ENCODE measurements at places on chromosomes 3 and 15.
A peak's percentile ranks its signal among the peaks of the same experiment; 100 is the strongest.

DNA sequence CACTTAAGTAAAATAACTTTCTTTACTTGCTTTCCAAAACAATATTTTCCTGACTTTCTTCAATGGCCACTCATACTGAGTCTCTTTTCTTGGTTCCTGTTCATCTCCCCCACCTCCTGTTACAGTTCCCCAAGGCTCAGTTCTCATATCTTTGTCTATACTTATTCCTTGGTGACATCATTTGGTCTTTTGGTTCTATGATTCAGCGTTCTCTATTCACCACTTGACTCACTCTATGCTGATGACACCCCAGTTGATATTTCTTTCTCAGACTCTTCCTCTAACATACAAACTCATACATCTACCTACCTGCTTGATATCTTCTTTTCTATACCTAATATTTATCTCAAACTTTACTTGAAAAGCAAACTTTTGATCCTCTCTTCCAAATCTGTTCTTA lies 85.0 kb upstream of the P3H2 start:
- DNase-seq, result no peak

DNA sequence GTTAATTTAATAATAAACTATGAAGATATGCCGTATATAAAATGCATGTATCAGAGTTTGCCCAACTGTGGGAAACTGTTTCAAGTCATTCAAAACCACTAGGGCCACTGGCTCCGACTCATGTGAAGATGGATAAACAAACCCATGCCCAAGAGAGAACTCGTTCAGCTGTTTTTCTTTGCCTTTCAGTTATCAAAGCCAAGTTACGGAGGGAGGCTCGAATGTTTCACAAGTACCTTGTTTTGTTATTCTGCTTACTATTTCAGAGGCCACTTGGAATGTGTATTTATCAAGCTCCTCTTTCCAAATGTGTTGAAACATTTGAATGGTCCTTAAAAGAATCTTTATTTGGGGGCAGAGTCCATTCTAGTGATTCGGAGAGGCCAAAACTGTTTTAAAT lies 82.1 kb downstream of the DUT start:
- no peak for DNase-seq

DNA sequence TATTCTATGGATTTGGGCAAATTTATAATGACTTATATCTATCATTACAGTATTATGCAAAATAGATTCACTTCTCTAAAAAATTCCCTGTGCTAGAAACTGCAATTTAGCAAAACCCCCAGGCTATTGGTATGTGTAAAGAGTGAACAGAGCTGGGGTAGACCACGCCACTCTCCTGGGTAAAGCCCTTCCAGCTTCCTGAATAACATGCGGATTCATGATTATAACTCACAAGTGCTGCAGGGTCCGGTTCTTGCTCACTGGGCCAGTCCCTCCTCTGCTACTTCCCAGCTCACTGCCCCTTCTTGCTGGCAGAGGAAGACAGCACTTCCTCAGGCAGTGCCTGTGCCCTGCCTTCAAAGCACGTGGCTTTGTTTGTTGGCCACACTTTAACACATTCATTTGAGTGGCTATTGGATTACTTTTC lies 4.1 kb downstream of the CD80 start:
- peak; percentile 60 for DNase-seq

DNA sequence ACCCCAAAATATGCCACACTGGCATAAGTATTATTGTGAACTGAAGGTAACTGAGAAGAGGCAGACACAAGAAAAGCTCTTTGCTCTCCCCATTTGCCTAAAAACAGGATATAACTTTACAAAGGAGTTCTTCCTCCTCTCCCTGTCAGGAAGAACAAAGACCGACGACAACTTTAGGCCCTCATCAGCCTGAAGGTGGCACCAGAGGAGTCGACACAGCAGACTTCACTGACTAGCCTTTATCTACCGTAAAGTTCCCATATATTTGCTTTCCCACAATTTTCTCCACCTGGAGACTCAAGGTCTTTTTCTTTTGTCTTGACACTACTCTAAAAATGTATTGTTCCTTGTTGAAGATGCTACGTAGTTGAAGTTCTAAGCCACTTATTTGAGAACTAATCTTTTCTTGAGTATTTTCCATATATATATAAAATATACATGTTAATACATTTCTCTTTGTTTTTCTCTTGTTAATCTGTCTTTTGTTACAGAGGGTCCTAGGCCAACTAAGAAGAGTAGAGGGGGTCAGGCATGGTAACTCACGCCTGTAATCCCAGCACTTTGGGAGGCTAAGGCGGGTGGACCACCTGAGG lies 16.2 kb upstream of the XIRP1 start:
- DNase-seq, result peak; percentile 49

- no peak for DNase-seq
These were observed 2.0 kb upstream of the GP9 start for GRCh38 chr3:129058441-129059200.

GRCh38 chr3:69250014-69250413 lies 127.6 kb upstream of the LMOD3 start:
- peak; percentile 27 for DNase-seq

GRCh38 chr3:134132961-134133360 lies 103.2 kb upstream of the SLCO2A1 start:
- no peak for DNase-seq

DNA sequence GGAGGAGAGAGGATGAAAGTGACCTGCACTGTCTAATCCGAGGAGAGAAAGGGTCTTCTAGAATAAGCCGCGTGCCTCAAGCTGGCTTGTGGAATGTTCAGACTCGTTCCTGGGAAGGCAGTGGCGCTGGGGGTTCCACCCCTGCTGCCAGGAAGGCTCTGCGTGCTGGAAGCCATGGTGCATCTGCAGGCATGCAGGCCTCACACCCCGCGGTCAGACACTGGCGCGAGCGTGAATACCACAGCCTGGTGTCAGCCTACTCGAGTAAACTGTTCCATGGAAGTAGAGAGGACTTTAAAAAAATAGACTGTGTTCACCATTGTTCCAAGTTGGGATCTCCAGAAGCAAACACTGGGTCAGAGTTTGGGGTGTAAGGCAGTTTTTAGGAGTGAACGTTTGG lies 25.9 kb upstream of the GABRG3 start:
- no peak for DNase-seq

- no peak for DNase-seq
These were observed 220.6 kb upstream of the SGO1 start for GRCh38 chr3:20406611-20407011.

GRCh38 chr15:41581110-41581509 lies 22.1 kb downstream of the TYRO3 start:
- no peak for DNase-seq
